RPMI8226 (cell line): ENCODE measurements at places on chromosomes 16 and 17.

- no peak for DNase-seq
Measured at GRCh38 chr16:55367301-55367811, 43.4 kb downstream of the IRX6 start.

DNA sequence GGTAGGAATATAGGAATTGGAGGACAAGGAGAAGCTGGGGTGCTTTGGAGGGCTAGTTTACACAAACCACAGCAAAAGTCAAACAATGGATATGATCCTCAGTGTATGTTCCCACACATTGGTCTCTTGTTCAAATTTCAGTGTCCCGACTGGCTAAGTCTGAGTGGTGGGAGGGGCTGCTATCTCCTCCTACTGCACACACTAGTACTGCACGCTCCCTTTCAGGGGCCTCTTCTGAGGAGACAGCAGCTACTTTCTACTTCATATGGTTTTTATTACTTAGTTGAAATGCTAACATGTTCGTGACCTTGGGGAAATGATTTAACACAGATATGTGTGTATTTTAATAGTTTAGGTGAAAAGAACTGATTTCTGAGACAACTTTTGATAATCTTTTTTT is 18.8 kb upstream of the KRT10 start:
- DNase-seq, result no peak

DNA sequence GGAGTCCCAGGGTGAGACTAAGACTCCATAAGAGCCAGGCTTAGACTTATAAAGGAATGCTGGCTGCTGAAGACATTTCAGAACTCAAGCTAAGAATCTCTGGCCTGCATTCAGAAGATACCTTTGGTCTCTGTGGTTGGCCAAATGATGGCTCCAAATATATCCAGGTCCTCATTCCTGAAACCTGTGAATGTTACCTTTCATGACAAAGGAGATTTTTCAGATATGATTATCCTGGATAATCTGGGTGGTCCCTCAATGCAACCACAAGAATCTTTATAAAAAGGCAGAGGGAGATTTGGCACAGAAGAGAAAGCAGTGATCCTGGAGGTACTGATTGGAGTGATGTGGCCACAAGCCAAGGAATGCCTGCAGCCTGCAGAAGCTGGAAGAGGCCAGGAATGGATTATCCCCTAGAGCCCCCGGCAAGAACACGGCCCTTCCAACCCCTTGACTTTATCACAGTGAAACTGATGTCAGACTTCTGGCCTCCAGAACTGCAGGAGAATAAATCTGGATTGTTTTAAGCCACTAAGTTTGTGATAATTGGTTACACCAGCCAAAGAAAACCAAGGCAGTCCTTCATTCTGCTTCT is 253.3 kb downstream of the SLC39A11 start:
- DNase-seq, result no peak

DNA sequence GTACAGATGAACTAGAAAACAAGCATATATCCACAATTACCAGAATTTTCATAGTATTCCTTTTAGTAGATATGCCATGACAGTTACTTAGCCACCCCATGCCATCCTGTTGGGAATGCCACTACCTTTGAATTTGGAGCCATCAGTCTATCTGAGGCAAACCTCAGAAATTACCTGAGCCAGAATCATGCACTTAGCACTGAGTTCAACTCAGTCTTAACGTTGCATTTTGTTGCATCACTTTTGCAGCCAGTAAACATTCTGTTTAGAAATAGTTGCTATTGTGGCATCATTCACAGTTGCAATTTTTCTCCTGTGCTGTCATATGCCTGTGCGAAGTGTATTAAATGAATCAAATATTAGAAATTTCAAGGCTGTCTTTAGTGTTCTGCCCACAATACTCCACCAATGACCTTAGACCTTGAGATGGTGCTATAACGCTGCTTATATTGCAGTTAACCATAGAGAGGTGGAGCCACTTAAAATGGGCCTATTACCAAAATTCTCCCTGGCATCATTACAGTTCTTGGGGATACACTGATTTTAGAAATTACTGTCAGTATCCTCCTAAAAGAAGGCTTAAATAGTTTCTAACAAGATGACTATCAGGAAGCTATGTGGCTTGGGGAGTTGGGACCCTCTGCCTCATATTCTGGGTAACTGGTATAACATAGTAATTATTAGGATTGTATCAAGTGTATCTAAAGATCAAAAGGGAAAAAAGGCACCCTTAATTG is 11.1 kb downstream of the PTRH2 start:
- no peak for DNase-seq

DNA sequence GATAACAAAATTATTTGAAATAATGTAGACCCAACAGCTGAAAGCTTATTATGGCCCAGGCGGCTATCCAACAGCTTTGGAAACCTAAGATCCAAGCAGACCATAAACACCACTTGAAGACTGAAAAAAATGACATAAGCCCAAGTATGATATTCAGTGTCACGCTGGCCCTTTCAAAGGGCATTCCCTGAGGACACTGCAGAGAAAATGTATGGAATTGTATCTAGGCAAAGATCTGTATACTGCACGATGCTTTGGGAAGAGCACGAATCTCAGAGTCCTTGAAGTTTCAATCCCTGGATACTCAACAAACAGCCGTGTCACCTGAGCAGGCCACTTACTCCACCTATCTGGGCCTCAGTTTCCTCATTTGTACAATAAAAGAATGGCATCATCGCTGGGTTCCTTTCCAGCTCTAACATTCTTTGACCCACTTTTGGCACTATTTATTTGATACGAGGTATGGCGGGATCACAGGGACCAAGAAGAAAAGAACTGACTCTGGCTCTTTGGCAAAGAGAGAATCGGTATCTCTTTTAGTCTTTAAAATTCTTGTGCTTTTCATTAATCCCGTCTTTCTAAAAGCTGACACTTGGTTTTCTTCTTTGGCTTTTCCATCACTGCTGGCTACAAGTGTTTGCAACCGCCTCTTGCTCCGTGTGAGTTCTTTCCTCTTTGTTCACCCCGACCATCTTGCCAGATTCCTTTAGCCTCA is 1.2 kb downstream of the STAT5B start:
- DNase-seq, result no peak

DNA sequence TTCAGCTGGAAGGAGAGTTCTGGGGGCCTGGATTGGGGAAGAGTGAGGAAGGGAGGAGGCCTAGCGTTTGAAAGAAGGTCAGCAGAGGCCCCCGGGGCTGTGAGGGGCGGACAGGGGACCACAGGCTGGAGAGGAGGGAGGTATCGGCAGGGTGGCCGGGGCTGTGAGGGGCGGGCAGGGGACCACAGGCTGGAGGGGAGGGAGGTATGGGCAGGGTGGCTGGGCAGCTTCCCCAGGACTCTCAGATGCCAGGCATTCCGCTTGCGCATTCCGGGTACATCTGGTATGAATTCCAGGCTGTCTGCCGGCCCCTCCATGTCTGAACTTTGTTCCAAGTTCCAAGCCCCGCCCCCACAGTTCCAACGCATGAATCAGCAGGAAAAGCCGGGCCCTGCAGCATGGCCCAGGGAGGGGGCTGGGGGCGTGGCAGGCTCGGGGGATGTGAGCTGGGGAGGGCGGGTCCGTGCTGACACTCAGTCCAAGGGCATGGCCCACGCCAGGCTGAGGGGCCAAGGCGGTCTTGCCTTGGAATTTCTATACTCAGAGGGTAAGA is 4.3 kb upstream of the TLCD2 start:
- no peak for DNase-seq

- DNase-seq, result no peak
Measured at GRCh38 chr17:50152736-50153135, 2.3 kb upstream of the PPP1R9B start.

- DNase-seq, result no peak
Measured at GRCh38 chr16:2726923-2727322, 6.9 kb upstream of the PRSS27 start.

DNA sequence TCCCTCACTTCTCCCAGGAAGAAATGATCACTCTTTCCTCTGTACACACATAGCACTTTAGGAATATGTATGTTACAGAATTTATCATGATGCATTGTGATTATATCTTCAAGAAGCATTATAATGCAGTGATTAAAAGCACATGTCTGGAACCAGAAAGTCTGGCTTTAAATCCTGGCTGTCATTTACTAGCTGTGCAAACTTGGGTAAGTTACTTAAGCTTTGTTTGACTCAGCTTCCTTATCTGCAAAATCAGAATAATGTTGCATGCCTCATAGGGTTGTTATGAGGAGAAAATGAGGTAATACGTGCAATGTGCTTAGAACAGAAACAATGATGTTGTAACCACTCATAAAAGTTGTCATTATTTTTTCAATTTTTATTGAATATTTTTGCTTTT is 156.3 kb upstream of the ZKSCAN2 start:
- DNase-seq, result no peak

- DNase-seq, result no peak
Measured at GRCh38 chr16:88014252-88014781, 63.1 kb downstream of the BANP start.

- no peak for DNase-seq
Measured at GRCh38 chr17:1299552-1300370, 20.3 kb downstream of the TRARG1 start.

- no peak for DNase-seq
Measured at GRCh38 chr17:10767232-10767631, 36.7 kb downstream of the TMEM238L start.

- DNase-seq, result no peak
Measured at GRCh38 chr16:25550647-25551046, 141.1 kb upstream of the HS3ST4 start.

GRCh38 chr17:68843522-68843921 is 111.7 kb downstream of the ABCA8 start:
- DNase-seq, result no peak

- DNase-seq, result no peak
Measured at GRCh38 chr17:77420804-77421629, 280.2 kb downstream of the SEC14L1 start.

DNA sequence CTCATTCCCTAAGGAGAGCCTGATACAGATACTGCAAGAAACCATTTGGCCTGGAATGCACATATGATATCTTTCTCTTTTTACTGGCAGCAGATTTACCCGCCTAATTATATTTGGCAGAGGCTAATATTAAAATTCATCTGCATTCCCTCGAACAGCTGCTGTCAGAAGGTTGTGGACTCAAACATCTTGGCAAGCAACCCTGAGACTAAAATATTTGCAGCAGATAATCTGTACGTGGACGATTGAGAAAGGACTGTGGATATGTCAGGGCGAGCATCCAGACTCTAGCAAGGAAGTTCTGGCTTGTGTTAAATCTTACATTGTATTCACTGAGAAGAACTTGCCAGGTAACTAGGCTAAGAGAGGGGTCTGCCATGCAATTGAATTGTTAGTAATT is 65.2 kb downstream of the SNX20 start:
- DNase-seq, result no peak

- no peak for DNase-seq
Measured at GRCh38 chr17:82645516-82645915, 2.7 kb downstream of the WDR45B start.

DNA sequence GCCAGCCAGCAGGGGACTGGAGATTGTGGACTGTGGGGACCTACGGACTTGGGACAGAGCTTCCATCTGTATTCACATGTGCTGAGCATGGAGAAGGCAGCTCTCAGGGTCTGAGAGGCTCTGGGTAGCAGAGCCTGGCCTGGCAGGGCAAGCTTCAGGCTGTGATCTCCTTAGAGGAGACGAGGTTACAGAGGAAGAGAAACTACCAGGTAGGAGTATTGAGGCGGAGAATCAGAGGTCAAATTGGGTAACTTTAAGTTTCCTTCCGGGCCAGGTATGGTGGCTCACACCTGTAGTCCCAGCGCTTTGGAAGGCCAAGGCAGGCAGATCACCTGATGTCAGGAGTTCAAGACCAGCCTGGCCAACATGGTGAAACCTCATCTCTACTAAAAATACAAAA is 8.8 kb downstream of the CTNS start:
- no peak for DNase-seq

GRCh38 chr17:79979221-79979741 is 56.4 kb downstream of the TBC1D16 start:
- no peak for DNase-seq

GRCh38 chr17:82704886-82705285 is 6.4 kb upstream of the RAB40B start:
- DNase-seq, result no peak

DNA sequence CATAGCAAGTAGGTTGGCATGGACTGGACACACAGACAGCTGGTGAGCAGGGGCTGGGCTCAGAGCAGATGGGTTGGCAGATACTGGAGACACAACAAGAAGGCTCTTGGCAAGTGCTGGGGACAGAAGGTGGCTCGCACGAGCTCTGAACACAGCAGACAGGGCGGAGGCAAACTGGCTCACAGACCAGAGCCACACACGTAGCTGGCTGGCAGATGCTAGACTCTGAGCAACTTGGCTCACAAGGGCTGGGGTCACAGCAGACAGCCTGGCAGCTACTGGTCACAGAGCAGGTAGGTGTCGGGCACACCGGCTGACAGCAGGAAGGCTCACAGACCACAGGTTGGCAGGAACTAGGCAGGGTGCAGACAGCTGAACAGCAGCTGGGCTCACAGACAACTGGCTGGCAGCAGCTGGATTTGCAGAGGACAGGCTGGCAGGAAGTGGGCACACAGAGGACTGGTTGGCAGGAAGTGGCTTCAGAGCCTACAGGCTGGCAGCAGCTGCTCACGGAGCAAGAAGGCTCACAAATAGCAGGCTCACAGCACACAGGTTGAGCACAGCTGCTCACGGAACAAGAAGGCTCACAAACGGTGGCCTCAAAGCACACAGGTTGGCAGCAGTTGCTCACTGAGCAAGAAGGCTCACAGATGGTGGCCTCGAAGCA is 725 bp downstream of the KRTAP16-1 start:
- peak; percentile 95 for DNase-seq

- no peak for DNase-seq
Measured at GRCh38 chr16:87808108-87808507, 42.3 kb upstream of the KLHDC4 start.

DNA sequence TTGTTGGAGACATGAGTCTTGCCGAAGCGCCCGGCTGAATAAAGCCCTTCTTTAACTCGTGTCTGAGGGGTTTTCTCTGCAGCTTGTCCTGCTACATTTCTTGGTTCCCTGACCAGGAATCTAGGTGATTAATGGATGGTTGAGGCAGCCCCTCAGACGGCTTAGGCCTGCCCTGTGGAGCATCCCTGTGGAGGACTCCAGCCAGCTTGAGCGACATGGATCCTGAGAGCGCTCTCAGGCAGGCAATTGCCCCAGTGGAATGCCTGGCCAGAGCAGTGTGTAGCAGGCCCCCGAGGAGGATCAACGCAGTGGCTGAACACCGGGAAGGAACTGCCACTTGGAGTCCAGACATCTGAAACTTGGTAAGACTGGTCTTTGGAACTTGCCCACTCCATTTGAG is 17.3 kb upstream of the ENDOV start:
- no peak for DNase-seq

DNA sequence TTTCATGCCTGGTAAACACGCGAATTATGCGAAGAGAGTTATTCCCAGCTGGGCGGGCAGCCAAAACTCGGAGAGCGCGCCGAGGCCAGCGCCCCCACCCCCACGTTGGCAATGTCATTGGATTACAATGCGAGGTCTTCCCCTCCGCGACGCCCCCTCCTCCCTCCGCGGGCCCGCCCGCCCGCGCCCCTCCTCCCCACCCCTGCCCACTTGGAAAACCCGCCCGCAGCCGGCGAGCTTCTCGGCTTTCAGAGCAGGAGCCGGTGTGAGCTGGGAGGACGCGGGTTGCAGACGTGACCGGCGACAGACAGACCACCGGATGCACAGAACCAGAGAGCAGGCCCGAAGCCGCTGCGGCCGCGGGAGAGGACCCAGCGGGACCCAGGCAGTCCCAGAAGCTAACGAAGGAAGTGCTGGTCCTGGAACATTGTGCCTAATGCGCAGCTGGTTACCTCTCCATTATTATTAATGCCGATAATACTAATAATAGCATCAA is 4.0 kb downstream of the NOG start:
- no peak for DNase-seq
